Stimulated activated naive CD8-positive, alpha-beta T cell treated with anti-CD3 and anti-CD28 coated beads, Interleukin-15, amount 100 ng/mL, for 72 hours (primary cell): ENCODE measurements at places on chromosomes 1 and 21.

GRCh38 chr1:17893891-17894631 lies 138.9 kb downstream of the ACTL8 start:
- DNase-seq, result no peak

DNA sequence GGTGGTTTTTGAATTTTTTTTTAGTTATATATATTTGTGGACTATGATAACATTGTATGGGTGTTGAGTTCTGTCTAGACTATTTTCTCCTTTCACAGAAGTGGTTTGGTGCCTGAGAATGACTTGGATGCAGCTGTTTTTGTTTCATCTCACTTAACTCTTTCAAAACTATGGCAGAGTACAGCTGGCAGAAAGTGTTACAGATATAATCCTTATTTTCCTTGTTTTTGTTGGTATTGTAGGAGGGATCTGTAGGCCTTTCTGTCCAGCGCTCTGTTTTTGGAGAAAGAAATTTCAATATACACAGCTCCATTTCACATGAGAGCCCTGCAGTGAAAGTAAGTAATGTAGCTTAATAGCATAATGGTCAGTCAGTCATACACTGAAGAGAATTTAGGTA lies 13.1 kb downstream of the CDC7 start:
- no peak for DNase-seq

DNA sequence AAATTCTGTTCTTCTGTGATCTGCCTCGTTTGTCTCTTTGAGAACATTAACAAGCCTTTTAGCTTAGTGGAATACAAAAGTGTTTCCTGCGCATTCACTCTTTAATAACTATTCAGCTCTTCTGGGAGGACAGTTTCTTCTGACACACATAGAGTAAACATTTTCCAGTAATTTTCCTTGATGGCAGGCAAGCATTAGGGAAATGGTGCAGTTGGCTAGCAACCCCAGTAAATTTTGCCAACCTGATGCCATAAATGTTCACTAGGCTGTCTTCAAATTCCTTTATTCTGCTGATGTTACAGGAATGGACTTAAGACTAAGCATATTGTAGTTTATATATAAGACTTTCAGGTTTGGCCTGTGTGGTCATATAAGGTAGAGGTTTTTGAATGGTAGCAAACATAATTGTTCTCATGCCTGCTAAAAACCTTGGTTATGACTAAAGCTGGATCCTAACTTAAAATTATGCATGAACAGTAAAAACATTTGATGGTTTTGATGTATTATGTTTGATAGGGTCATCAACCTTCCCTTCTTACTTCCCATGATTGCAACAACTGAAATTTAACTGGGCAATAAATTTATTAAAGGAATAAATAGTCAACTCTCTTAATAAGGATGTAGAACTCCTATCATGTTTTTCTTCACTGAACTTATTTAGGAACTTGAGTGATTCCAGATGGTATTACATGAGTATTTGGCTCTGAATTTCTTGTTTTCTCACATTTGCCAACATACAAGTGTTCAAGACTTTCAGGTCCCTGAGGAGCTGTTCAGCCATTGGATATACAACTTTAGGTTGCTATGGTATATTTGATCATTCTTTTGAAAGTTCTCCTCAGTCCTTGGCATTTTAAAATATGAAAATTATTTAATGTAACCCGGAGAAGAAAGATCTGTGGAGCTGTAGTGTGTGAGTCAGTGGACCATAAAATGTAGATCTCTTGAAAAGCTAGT lies 223.4 kb downstream of the FMN2 start:
- no peak for DNase-seq

DNA sequence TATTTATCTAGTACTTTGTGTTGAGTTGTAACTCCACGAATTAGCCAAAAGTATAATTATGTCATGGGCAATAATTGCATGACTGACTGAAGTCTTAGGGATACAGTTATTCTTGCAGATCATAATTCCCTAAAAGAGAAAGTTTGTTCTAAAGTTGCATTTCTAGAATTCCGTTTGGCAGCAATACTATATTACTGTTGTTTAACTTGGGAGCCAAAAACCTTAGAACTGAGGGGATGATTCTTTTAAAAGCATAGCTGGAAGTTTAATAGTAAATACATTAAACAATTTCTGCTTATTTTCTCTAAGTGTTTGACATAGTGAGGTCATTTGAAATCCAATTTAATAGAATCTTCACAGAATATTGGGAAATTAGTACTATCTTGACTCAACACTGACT lies 356.4 kb upstream of the ADAMTS5 start:
- DNase-seq, result no peak

- DNase-seq, result no peak
Measured at GRCh38 chr1:36471830-36472641, 7.9 kb upstream of the MRPS15 start.

GRCh38 chr21:43335119-43335518 lies 91.8 kb downstream of the SIK1 start:
- DNase-seq, result no peak

DNA sequence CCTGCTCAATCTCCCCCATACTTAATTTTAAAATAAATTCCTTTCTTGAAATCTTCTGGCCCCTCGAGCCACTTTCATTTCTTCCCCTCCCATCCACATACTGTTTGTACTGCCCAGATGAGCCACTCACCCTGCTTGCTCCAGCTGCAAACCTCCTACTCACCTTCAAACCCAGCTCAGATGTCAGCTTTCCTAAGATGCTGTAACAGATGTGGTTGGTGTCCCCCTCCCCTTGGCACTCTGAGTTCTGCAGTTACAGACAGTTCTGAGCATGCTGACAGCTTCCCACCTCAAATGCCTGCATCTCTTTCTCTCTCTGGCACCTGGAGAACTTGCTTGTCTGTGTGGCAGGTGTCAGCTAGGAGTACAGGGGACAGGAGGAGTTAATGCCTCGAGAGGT lies 106.7 kb downstream of the PTPRU start:
- DNase-seq, result no peak

- DNase-seq, result peak; percentile 67
Measured at GRCh38 chr1:235888119-235888643, 21.5 kb upstream of the LYST start.

- no peak for DNase-seq
Measured at GRCh38 chr1:66437136-66437401, 96.9 kb upstream of the SGIP1 start.

GRCh38 chr1:41622402-41622801 lies 137.9 kb upstream of the EDN2 start:
- DNase-seq, result peak; percentile 1

- DNase-seq, result no peak
Measured at GRCh38 chr1:18962121-18962721, 5.7 kb upstream of the IFFO2 start.

GRCh38 chr1:183945428-183946319 lies 91.9 kb downstream of the COLGALT2 start:
- no peak for DNase-seq

- DNase-seq, result no peak
Measured at GRCh38 chr1:220915954-220916353, 36.7 kb downstream of the HLX start.

DNA sequence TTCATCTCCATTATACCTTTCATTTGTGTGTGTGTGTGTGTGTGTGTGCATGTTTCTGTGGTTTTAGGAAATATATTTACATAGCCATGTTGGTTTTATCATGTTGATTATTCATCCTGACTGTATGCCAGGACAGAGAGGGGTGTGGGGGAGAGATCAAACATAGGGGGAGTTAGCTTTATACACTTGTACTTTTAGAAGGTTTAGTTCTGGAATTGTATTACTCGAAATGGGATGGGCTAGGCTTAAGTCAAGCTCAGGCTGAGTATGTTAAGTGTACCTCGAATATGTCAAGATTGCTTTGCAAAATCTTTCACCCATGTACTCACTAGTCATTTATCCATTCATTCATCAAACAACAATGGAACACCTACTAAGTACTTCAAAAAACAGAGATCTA lies 123.3 kb downstream of the HMCN1 start:
- DNase-seq, result no peak

DNA sequence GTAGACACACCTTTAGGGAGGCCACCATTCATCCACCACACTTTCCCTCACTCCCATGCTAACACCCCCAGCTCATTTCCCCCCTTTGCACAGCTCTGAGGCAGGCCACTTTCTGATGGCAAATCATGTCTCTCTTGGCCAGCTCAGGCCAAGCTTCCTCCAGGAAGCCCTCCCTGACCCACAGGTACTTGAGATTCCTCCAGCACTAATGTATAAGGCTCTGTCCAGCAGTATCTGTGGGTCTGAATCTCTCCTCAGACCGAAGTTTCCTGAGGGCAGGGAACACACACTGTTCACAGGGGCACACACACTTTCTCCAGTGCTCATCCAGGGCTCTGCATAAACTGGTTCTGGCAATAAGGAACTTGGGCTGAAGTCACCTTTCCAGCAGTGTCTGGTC lies 19.2 kb downstream of the LGR6 start:
- DNase-seq, result no peak

GRCh38 chr21:33659568-33659949 lies 17.3 kb downstream of the ITSN1 start:
- no peak for DNase-seq

GRCh38 chr1:245571815-245572294 lies 417.1 kb downstream of the KIF26B start:
- no peak for DNase-seq

DNA sequence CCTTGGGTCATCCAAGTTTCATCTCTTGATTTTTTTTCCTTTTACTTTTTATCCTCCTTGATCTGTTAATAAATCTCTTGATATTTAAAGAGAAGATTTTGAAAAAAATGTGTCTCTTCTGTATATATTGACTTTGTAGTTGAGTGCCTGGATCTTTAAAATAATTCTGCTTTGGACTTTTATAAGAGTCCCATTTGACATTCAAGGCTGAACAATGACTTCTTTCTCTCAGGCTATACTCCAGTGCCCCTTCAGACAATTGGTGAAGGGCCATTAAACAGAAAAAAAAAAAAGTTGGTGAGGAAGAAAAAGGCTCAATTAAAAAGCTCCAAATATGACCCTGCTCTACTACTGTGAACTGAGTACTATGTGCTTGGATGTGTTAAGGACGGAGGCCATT lies 40.9 kb upstream of the CITED4 start:
- DNase-seq, result no peak

- no peak for DNase-seq
Measured at GRCh38 chr21:28615276-28615675, 377.4 kb downstream of the LTN1 start.

GRCh38 chr1:53378932-53379661 lies 51.2 kb upstream of the LRP8 start:
- no peak for DNase-seq

GRCh38 chr21:38712664-38713063 lies 93.1 kb upstream of the ETS2 start:
- no peak for DNase-seq

DNA sequence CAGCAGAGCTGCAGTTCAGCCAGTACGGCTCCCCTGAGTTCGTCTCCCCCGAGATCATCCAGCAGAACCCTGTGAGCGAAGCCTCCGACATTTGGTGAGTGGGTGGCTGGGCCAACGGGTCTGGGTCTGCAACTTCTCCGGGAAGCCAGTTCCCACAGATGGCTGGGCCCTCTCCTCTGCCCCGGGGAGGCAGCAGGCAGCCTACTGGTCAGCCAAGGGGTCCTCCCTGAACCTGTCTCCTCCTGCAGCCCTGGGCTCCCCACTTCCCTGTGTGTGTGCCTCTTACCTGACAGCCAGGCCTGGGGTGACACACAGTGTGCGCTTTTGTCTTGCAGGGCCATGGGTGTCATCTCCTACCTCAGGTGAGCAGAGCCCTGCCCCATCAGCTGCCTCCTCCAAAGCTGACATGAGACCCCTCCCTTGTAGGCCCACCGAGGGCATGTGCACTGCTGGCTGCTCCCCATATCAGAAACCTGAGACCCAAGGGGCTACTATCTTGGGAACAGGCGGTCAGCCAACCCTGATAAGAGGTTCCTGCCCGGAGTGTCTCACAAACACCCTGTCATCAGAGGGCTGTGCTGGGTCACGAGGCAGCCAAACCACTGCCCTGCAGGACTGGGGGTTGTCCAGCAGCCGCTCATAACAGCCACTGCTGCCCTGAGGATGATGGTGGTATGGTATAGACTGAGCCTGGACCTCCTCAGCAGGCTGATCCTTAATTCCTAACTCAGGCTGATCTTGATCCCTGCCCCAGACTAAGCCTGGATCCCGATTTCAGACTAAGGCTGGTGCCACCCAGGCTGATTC lies 37.6 kb downstream of the TRIM11 start:
- no peak for DNase-seq

DNA sequence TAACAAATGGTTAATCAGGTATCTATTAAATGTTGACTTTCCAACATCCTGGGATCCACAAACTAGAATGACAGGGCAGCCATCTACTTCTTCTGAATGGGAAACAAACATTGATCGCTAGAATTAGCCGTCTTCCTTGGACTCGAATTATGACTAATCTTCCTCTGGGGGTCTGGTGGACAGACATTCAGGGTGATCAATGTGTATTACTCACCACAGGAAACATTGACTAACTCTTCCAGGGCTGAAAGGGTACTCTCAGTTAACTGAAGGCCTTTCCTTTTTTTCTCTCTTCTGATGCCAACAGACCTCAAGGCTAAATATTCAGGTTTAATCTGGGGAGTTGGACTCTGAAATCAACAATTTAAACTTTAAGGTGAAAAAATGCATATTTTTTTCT lies 9.5 kb downstream of the NOL9 start:
- DNase-seq, result no peak

- DNase-seq, result no peak
Measured at GRCh38 chr1:97989094-97989680, 68.4 kb upstream of the DPYD start.

GRCh38 chr1:31666263-31666963 lies 21.7 kb upstream of the PEF1 start:
- no peak for DNase-seq

DNA sequence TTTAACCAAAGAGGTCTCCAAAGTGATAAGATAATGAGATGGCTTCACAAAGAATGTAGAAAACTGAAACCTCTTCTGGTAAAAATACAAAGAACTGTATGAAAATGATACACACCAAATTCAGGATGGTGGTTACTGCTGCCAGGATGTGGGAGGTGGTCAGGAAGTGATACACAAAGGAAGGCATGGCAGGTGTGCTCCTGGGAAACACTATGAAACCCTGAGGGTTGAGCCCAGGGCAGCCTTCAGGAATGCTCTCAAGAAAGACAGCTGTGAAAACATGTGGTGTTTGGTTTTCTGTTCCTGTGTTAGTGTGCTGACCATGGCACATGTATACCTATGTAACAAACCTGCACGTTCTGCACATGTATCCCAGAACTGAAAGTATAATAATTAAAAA lies 109.3 kb downstream of the NTNG1 start:
- no peak for DNase-seq

DNA sequence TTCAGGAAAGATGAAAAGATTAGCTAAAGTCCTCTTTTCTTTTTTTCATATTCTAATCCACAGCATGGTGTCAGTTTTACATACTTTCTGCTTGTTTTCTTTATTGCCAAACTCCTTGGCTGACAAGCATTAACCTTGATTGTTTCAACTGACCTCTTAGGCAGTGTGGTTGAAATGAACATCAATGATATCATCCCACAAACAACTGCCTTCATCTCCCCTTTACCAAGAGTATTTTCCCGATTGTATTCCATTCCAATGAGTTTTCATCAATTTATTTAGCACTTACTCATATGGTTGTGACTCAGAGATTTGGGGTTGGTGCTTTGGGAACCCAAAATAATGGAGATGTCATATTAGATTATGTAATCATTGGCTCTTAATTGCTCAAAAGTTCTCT lies 71.8 kb downstream of the SPAG17 start:
- DNase-seq, result no peak
